Mesenteric fat pad (tissue), 1 donor: ENCODE measurements at places on chromosomes 2 and 18. TPM values are rescaled to one million over a fixed set of nuclear protein-coding genes. Genes with fewer than 3 reads are reported as not detected.

DNA sequence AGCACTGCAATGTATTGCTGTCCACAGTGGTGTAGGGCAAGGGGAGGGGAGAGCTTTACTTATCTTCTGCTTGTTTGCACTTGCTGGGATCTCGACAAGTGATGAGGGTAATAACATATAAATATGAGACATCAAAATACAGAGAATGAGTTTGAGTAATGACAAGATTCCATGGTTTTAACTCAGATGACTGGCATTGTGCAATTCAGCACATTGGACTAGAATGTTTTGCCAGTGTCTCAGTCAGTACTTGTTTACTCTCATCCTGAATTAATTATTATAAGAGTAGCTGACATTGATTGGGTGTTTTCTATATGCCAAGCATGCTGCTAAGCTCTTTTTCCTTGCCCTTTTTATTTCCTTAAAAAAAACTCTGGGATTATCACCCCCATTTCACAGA lies 306.7 kb upstream of the MMADHC start:
- no peak for DNase-seq

DNA sequence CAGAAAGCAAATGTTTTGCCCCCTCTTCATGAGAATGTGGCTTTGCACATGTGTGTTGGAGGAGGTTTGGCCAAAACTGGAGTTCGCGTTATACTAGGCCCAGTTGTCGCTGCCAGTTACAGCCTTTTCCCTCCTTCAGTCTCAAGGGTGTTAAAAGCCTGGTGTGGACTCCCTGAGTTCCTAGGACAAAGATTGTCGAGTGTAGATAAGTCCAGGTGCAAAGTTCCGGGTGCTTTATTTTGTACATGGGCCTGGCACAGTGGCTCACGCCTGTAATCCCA lies 542 bp upstream of the RNF103 start:
- DNase-seq, result no peak

GALNT13 gene
- 3.1 TPM for total RNA-seq

DNA sequence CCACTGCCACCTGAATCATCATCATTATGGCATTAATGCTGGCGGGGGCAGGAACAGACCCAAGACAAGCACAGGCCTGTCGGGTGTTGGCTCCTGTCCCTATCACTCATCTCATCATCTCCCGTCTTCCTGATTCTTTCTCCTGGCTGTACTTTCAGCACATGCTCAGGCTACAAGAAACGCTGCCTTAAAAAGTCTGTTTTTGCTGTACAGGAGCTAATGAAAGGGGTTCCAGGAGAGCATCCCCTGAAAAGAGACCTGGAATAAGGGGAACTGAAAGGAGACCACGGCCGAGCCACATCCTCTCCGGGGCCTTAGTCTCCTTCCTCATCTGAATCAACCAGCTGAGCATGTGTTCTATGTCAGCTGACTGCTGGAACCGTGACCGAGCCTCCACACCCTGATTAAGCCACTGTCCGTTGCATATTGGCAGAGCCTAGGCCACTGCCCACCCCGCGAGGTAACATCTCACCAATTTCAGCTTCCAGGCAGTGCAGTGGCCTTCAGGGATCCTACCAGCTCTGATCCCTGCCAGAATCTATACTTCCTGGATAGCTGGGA lies 62.6 kb downstream of the DNMT3A start:
- no peak for DNase-seq

VWA3B gene
- total RNA-seq, result not detected

DNA sequence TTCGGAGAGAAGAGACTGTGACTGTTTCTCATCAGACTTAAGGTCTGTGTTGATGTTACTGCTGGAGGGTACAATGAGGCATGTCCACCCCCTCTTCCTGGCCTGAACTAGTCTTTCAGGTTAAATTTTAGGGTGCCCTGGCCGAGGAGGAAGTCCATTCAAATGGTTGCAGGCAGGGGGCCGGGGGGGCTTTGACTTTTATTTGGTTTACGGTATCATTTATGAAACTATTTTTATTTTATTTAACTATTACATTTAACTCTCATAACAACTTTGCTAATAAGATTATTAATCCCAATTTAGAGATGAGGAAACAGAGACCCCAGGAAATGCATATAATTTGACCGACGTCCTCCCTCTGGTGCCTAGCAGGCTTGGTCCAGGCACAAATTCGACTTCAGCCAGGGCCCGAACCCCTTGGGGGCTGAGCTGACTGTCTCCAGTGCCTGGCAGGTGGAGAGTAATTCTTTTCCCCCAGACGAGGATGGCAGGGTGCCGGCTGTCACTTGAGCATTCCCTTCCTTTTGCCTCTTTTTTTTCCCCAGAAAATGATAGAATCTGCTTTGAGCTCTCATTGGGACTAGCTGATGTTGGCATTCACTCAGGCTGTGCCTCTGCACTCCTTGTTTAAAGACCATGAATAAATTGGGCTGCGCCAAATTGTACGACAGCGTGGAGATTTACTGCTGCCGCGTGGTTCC lies 255.3 kb upstream of the SALL3 start:
- no peak for DNase-seq

DNA sequence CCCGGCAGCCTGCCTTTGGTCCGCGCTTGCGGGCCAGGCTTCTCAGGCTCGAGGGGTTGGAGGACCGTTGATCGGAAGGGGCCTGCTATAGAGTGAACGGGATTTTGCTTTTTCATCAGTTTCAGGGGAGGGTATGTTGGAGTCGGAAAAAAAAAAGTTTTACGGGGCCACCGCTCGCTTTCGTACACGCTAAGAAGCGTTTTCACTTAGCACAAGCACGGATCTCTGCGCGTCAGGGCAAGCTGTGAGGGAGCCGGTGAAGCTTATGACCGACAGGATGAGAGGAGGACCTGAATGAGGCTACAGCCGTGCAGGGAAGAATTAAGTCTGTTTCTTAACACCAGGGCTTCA lies 443 bp downstream of the CPSF3 start:
- no peak for DNase-seq

DSG4 gene
- not detected for total RNA-seq

OSBPL6 gene
- total RNA-seq, result 0.39 TPM

MYOM1 gene
- 3.9 TPM for total RNA-seq

- no peak for DNase-seq
Measured at GRCh38 chr2:46284796-46285195, 12.4 kb upstream of the EPAS1 start.

DNA sequence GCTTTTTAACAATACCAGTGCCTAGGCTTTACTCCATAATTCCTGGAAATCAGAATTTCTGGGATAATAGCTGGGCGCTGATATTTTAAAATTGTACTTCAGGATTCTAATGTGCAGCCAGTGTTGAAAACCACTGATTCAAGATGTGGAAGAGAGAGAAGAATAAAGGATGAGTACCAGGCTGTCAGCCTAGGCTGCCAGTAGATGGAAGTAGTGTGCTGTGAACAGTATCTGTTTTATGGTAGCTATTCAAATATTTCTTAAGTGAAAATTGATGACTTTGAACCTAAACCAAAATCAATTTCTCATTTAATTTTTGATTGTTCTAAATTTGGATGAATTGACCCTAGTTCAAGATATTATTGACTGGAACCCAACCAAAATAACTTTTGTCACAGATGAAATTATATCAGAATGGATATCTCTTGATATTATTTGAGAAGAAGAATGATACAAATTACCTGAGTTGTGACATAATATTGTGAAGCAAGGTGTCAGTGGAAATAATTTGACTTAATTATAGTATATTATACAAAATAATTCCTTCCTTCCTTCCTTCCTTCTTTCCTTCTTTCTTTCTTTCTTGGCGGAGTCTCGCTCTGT lies 88.0 kb downstream of the COMMD1 start:
- DNase-seq, result no peak

DNA sequence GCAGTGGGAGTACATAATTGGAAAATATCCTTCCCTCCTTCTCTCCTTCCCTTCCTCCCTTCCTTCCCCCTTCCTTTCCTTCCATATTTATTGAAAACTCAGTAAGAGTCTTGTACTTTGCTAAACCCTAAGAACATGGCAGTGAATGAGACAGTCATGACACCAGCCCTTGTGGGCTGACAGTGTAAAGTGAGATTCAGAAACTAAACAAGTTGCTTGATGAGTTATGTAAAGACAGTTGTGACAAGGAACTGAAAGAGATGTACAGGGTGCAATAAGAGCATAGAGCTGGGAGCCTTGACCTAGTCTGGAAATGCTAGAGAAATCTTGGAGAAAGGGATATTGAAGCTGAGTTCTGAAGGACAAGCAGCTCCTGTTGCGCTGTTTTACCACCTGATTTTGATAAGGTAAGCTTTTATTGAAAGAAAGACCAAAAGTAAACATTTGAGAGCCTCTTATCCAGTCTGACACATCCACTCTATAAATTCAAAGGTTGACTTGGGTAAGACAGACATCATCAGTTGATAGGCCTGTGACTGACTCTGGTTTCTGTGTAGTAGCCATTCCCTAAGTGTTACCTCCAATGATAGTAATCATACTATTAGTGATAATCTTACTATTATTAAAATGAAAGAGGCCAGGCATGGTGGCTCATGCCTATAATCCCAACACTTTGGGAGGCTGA lies 66.5 kb upstream of the SKOR2 start:
- DNase-seq, result no peak

- DNase-seq, result no peak
Measured at GRCh38 chr2:100423631-100424030, 6.2 kb upstream of the CHST10 start.

DNA sequence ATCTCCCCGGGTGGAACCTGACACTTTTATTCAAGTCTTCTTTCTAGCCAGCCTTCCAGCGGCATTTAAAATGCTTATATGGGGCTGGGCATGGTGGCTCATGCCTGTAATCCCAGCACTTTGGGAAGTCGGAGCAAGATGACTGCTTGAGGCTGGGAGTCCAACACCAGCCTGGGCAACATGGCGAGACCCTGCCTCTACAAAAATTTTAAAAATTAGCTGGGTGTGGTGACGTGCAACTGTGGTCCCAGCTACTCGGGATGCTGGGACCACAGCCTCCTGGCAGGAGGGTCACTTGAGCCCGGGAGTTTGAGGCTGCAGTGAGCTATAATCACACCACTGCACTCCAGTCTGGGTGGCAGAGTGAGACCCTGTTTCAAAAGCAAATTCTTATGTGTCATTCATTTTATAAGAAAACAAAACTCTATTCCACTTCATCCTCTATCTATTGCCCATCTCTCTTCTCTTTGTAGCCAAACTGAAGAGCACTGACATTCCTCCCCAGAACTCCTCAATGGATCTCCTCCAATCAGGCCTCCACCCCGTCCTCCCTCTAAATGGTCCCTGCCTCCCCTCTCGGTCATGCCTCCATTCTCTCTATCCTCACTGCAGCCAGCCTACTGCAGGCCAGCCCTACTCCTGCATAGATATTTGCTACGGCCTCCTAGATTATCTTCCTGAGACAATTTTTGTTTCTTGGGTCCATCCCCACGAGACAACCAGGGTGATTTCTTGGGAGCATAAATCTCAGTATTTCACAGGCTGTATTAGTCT lies 18.0 kb upstream of the RHOB start:
- DNase-seq, result peak; percentile 24

GRCh38 chr2:72010647-72011369 lies 136.9 kb downstream of the CYP26B1 start:
- DNase-seq, result peak; percentile 59

- DNase-seq, result no peak
Measured at GRCh38 chr2:186641132-186641806, 51.4 kb downstream of the ITGAV start.

GRCh38 chr2:27752551-27753237 lies 18.8 kb upstream of the MRPL33 start:
- no peak for DNase-seq

GALNT5 gene
- not detected for total RNA-seq

DNA sequence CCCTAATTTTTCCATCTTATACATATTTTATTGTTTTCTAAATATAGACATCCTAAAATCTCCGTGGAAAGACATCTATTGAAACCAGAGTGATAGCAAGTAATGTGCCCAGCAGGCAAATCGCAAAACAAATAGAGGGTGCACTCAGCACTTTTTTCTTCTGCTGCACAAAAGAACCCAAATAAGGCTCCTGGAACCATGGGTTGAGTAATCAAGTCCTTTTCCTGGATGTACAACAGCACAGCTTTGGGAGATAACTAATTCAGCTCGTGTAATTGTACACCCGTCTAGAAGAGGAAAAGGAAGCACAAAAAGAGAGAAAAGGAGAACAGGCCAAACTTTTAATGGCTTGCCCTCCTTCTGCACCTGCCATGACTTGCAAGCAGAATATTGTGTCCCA lies 126.9 kb upstream of the TLK1 start:
- DNase-seq, result no peak
